ENCODE measurements at places on chromosomes 2 and 18.
A peak's percentile ranks its signal among the peaks of the same experiment; 100 is the strongest.

GRCh38 chr2:206232287-206233035 lies 42.0 kb upstream of the ZDBF2 start:
- no peak for DNase-seq

DNA sequence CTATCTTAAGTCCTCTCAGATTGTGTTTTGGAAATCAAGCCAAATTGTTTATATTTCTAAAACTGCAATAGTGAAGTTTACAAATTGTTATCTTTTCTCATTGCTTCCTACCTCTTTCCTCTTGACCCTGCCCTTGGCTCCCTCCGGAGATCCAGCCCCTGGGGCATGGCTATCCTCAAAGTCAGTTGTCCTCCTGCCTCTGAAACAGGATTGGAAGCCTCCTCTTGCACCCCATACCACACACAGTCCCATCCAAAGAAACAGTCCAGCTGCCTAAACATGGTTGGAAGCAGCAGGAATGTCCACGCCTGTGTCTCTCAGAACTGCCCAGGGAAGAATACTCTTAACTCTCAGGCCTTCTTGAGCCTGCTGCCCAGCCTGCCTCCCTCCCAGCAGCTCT lies 30.1 kb upstream of the COL6A3 start:
- no peak for DNase-seq

- DNase-seq = no peak
Observed at GRCh38 chr18:31217038-31217849, 54.6 kb upstream of the DSC1 start.

- DNase-seq = no peak
Observed at GRCh38 chr2:3354986-3355385, 22.6 kb downstream of the EIPR1 start.

- peak; percentile 24 for DNase-seq
Observed at GRCh38 chr2:233470011-233470687, 96.4 kb downstream of the USP40 start.

- DNase-seq = peak; percentile 25
Observed at GRCh38 chr2:241859017-241859435, 332 bp upstream of the PDCD1 start.

- DNase-seq = no peak
Observed at GRCh38 chr2:65130664-65131175, 814 bp upstream of the RAB1A start.

DNA sequence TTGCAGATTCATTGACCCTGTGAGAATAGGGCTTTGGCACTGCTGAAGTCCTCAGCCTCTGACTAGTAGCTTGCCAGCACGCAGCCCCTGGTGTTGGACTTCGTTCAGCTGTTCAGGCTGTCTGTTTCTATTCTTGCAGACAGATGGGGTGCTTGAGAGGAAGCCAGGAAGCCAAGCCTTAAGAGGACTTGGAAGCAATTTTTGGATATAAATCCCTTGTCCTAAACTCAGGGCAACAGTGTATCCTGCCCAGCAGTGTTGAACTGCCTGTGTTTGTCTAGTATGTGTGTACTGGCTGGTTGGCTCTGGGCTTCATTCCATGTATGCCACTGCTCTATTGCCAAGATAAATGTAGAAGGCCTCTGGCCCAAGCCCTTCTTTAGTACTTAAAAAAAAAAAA lies 108.6 kb downstream of the COMMD1 start:
- DNase-seq = peak; percentile 33

DNA sequence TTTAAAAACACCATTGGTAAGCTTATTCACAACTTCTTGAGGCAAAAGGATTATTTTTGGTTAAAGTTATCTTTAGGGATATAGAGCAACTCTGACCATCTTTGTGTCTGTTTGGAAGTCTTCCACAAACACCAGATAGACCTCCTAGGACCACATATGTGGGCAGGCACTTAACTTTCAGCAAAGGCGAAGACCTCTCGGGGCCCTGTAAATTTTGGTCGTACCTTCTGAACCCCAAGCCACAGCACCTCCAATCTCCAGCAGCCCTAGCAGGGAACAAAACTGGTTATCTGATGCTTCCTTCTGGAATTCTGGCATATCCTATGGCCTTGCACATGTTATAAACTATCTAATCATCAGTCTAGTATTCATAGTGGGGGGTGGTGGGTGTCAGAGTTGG lies 114.8 kb downstream of the MBD5 start:
- DNase-seq = no peak

DNA sequence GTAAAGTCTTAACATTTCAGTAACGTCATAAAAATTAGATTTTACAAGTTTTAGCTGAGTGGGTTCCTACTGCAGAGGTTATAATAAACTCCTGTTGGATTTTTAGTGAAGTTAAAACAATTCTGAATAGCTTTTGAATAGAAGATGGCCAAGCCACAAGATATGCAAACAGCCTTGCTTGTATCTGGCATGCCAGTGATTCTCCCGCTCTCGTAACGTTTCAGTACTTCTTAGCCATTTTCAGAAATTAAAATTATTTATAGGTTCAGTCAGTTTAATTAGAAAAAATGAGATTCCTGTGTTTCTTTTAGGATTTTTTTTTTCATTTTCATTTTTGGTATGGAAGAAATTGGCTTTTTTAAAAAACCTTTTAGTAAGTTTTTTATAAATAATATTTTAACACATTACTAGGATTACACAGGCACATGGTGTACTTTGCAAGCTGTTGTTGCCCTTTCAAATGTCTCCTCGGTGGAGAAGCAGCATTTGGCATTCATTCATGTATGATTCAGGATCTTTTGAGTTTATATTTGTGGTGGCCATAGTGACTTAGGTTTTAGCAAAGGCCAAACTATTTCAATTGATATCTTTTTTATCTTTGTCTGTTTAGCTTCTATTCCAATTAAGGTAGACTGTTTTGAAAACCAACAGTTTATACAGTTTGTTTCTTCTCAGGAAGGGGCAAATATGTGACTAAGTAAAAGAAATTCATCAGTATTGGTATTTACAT lies 30.6 kb upstream of the RND3 start:
- no peak for DNase-seq

- no peak for DNase-seq
Observed at GRCh38 chr2:100756704-100757103, 63.2 kb upstream of the NPAS2 start.

GRCh38 chr2:122182616-122183355 lies 427.3 kb downstream of the TSN start:
- no peak for DNase-seq

DNA sequence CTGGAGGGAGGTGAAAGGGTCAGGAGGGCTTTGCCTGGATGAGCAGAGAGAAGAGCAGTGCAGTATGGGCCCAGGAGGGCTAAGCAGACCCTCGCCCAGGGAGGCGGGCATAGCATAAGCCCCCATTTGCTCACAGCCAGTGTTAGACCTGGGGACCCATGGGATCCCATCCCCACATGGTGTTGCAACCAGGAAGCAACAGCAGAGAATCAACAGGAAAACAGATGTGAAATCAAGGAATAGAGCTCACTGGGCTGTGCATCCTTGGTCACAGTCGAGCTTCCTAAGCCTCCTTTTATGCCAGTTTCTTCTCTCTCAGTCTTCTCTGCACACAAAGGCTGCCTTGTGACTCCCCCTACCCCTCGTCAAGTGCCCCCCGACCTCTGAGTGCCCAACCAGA lies 19.9 kb downstream of the ASB18 start:
- no peak for DNase-seq

- DNase-seq = no peak
Observed at GRCh38 chr2:172227719-172228118, 125.0 kb upstream of the DLX2 start.

DNA sequence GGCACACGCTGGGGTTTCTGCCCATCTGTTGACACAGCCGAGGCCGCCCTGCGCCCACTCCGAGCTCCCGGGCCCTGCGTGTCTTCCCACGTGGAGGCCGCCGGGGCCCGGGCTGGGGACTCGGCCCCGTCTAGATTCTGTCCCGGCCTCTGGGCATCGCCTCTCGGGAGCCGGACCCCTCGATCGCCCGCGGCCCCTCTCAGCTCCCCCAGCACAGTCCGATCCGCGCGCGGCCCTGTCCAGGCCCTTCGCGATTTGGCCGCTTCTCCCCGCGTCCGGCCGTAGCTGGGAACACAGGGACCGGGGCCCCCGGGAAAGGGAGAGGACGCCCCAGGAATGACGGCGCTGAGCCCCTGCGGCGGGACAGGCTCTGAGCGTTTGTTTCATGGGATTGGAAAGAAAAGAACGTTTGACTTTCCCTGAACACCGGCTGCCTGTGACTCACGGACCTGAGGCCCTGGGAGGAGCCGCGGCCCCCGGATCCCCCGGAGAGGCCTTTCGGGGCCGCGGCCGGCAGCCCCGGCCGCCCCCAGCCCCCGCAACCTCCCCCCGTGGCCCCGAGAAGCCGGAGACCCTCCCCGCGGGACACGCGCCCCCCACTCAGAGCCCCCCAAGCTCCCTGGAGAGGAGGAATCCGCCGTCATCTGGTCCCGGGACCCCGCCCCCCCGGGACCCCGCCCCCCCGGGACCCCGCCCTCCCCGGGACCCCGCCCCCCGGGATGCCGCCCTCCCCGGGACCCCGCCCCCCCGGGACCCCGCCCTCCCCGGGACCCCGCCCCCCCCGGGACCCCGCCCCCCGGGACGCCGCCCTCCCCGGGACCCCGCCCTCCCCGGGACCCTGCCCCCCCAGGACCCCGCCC lies 62.7 kb upstream of the CTDP1 start:
- peak; percentile 17 for DNase-seq

DNA sequence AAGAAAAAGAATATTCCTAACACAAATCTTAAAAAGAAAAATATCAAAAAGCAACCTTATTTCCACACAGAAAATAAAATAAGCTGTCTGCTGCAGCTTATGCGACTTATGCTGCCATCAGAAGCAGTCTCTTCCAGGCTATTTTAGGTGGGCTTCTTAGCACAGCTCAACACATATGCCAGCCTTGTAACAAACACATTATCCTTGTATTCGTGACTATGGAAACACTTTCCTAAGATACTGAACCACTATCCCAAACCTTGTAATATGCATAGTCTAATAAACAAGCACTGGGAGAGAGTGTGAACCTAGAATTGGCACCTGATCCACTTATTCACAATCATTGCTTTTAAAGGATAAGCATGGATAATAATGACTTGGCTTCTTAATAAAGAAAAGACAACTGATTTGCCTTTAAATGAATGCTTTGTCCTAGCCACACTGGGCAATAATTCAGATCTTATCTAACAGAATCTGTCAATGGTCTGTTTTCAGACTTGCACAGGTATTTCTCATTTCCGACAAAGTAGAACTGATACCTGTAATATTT lies 40.0 kb upstream of the RNU4ATAC start:
- no peak for DNase-seq

DNA sequence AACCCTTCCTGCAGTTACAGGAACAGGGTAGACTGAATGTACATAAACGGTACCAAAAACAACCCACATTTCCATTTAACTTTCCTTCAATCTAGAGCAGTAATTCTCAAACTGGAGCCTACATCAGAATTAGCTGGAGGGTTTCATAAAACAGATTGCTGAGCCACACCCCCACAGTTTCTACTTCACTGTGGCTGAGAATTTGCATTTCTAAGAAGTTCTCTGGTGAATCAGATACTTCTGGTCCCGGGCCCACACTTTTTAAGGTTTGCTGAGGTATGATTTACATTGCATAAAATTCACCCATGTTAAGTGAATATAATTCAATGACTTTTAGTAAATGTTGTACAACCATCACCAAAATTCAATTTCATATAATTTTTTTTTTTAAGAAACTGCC lies 113.7 kb downstream of the SRBD1 start:
- no peak for DNase-seq

GRCh38 chr2:86631846-86632485 lies 8.3 kb upstream of the RNF103 start:
- no peak for DNase-seq

Data from glutamatergic neuron (in vitro differentiated cells).